Brain microvascular endothelial cell (primary cell): ENCODE measurements at places on chromosomes 5 and 9.

DNA sequence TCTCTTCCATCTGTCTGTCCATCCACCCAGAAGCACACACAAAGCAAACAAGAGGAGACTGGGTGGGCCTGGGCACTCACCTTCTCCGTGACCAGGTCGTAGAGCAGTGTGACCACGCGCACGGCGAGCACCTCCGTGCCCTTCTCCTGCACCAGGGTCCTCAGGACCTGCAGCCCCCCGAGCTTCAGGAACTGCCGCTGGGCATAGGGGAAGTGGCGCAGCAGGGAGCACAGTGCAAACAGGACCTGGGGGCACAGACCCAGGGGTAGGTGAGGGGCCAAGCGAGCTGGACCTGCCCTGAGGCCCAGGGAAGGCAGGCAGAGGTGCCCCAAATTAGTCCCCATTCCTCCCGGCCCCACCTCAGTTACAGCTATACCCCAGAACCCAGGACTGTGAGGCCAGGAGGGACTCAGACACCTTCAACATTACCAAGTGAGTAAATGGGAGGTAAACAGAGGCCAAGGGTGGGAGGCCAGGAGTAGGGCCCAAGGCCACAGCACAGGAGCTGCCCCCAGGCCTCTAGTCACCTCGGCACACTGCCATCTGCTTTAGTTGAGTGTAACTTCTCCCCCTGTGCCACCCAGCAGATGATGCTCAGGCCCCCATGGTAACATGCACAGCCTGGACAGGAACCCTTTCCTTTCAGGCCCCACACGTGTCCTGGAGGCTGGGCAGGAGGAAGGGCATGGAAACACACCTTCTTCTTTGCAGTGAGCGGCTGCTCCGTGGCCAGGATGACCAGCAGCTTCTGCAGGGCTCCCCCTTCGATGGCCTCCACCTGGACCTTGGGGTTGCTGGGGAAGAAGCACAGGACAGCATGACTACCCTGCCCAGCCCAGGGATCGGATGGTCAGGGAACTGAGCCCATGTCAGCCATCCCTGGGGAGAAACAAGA, 76.2 kb upstream of the LRRTM2 start:
- no peak for DNase-seq

- DNase-seq = peak; percentile 12
Observed at GRCh38 chr9:112925058-112925641, 34.5 kb upstream of the SLC46A2 start.

DNA sequence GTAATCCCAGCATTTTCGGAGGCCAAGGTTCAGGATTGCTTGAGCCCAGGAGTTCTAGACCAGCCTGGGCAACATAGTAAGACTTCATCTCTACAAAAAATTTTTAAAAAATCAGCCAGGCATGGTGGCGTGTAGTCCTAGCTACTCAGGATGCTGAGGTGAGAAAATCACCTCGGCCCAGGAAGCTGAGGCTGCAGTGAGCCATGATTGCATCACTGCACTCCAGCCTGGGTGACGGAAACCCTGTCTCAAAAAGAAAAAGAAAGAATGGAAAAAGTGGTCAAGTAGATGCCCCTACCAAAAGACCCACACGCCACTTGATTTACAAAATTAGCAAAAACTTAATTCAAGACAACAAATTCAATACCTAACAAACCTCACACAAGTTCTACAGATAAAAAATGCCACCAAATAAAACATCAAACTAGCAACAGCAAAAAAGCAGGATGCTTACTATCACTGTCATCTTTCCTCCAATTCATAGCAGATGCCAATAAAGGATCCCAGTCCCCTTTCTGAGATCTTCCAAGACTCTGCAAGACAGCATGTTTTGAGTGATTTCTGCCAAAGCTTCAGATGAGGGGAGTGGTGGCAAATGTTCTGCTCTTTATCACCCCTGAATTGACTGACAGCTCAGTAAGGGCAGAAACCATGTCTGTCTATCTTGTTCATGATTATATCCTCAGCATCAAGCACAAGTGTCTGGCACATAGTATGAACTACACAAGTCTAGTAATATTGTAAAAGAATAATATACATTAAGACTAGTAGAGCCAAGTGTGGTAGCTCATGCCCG, 34.2 kb upstream of the TESK1 start:
- DNase-seq = no peak

GRCh38 chr5:86748538-86749105, 130.9 kb downstream of the COX7C start:
- DNase-seq = no peak

GRCh38 chr9:91045041-91045440, 243.4 kb downstream of the SYK start:
- no peak for DNase-seq

GRCh38 chr5:29001666-29002065, 1963.3 kb upstream of the CDH9 start:
- DNase-seq = no peak

GRCh38 chr5:179955062-179955461, 47.4 kb upstream of the TBC1D9B start:
- no peak for DNase-seq

DNA sequence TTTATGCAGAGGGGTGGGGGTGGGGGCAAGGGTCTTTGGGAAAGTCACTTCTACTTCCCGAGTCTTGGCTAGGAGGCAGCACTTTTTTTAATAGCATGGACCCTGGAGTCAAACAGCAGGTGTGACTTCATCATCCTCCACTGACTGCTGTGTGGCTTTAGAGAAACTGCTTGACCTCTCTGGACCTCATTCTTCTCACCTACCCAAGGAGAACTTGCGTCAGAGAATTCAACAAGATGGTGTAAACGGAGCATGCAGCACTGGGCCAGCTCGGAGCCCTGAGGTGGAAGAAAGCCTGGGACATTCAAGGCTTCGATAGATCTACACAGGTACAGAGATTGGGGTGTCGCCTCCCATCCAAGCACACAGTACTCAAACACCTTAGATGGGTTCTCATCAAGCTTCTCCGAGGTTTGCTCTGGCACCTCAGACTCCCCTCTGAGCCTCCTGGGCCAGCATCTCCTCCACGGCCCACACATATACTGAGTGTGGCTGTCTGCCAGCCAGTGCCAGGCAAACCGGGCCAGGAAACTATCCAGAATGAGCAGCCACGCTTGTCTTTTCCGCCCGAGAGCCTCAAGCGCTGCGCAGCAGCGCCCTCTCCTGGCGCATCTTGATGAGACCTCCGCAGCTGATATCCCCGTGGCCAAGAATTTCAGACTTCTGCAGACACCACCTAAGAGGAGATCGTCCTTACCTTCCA, 4.6 kb upstream of the SLC25A48 start:
- DNase-seq = peak; percentile 47

DNA sequence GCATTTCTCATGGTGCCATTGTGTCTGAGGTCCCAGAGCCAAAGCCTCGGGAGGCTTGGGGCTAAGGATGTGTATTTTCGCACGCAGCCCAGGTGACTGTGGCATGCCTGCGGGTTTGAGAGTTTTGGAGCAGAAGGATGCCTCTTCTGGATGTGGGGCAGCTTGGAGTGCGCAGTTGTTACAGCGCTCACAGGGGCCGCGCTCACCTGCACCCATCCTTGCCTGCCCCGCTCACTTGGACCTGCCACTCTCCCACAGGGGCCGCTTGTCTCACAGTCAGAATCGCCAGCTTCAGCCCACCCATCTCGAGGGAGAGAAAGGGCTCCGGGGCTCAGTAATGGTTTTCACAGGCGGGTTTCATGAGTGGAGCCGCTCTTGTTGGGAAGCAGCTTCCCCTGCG, 132.9 kb downstream of the MVB12B start:
- no peak for DNase-seq

- peak; percentile 11 for DNase-seq
Observed at GRCh38 chr9:121226175-121226574, 24.5 kb upstream of the RAB14 start.

DNA sequence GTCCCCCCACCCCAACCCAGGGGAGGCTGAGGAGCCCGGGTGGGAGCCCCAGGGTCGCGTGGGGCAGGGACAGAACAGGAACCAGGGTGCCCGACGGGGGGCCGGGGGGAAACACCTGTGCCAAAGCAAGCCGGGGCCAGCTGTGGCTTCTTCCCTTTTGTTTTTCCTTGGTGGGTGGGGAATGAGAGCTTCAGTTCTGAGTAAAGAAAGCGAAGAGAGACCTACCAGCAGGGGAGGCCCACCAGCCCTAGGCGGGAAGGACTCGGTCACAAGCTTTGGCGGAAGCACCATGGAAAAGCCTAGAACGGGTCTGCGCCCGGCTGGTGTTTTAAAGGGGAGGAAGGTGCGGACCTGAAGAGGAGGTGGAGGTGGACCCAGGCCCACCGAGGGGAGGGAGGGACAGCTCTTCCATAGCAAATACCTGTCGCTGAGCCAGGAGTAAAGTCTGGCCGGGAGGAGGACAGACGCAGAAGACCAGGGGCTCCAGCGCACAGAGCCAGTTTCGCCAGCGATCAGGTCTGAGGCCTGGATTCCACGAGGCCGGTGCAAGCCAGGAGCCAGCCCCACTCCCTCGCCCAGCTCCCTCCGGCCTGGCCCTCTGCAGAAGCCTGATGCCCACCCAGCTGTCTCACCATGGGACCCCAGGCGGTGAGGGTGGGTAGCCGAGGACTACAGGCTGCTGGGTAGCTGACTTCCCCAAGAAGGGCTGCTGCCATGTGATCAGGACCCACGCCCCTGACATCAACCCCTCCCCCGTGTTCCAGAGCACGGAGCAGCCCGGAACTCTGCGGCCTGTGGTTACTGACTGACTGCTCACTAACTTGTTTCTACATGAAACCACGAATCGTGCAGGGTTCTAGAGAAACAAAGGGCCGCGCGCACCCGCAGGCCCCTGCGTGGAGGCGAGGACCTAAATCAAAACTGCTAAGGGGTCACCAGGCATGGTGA, 849 bp upstream of the MGAT1 start:
- DNase-seq = no peak

DNA sequence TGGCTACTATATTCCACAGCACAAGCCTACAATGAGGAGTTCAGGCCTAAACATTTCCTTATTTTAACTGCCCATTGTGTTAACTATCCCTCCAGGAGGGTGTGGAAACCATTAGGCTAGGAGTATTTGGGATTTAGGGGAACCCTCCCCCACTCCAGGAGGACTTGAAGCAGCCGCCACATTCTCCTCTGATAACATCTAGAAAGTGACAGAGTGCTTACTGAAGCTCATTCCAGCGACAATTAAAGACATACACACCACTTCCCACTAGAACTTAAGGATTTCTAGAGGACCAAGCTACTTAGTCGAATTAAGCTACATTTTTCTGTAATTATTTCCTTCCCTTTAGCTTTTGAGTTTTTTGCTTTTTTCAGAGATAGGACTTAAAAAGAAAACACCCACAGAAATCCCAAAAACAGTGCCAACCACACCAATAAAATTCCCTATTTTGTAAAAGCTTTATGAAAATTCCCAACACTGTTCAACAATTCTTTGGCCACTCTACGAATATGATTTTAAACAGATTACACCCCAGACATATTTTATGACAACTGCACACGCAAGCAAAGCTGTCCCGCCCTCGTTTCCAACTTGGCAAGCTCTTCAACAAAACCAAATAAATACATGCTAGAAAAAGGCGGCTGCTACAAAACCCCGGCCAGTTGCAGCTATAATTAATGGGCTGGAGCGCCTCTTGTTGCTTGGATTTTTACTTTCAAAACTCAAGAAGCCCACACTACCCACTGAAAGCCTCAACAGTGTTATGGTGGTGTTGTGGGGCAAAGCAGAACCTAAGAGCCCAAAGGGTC, 4.5 kb downstream of the ROR2 start:
- DNase-seq = no peak

GRCh38 chr5:52870448-52870847, 82.7 kb downstream of the ITGA1 start:
- peak; percentile 88 for DNase-seq

DNA sequence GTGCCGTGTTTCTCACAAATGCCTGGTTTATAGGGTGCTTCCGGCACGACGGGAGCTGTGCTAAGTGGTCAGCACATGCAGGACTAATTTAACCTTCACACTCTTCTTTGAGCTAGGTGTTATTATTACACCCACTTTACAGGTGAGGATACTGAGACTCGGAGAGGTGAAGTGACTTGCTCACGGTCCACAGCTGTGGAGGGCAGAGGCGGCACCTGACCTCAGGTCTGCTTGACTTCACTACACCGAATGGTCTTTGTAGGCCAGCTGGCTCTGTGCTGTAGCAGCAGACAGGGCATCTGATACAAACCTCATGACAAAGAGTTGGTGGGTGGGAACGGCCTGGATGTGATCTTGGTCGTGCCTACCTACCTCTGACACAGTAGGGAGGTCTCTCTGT, 102.0 kb upstream of the BOD1 start:
- DNase-seq = no peak
